ENCODE measurements at places on chromosomes 13 and 19.

- DNase-seq, result no peak
Measured at GRCh38 chr13:23551213-23552008, 18.8 kb upstream of the TNFRSF19 start.

DNA sequence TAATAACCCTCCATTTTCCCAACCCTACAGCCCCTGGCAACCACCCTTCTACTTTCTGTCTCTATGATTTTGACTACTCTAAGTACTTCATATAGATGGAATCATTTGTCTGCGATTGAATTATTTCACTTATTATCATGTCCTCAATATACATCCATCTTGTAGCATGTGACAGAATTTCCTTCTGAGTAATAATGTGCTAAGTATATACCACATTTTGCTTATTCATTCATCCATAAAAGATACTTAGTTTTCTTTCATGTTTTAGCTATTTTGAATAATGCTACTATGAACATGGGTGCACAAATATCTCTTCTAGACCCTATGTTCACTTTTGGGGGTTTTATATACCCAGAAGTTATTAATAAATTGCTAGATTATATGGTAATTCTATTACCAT, 17.4 kb upstream of the NDFIP2 start:
- DNase-seq, result no peak

DNA sequence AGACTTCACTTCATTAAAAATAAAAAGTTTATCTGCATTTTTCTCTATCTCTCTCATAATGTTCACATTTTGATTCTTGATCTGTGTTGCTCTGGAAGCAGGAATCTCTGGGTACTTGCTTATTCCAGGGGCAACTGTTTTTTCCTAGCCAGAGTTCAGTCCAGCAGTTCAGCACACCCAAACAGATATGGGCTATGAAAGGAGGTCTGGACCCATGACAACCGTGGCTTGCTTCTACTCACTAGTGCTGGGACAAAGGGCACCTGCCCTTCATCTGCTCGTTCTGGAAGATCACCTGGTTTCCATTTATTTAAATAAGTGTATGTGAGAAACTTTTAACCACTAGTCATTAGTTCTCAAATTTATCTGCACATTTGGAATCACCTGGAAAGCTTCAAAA, 36.0 kb downstream of the POLR1D start:
- no peak for DNase-seq

DNA sequence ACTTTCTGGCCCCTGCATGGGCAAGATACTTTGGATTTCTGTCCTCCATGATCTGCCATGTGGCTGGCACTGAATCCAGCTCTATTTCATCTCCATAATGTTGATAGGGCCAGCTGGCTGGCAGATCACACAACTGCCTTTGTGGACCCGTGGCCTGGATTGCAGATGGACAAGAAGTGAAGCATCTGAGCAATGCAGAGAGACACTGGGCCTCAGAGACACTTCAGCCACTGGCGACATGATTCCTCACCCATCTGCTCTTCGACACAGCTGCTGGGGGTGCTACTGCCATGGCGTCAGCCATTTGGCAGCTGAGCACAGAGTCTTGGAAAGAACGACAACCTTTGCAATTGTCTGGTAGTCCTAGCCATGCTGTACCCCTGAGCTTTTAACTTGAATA, 79.5 kb upstream of the MYO16 start:
- DNase-seq, result no peak

DNA sequence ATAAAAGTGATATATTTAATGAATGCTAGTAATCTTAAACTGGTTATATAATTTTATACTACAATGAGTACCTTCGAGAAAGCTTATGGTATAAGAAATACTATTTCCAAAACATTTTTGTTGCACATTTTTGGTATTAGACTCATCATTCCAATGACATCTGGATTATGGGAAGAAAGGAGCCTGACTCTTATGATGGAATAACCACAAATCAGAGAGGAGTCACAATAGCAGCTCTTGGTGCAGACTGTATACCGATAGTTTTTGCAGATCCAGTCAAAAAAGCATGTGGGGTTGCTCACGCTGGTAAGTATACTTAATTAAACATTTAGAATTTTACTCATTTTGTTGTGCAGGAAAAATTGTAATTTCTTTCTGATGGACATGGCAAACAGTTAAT, 3.9 kb downstream of the LACC1 start:
- DNase-seq, result no peak

- no peak for DNase-seq
Measured at GRCh38 chr13:90492872-90493271, 854.6 kb upstream of the MIR17HG start.

DNA sequence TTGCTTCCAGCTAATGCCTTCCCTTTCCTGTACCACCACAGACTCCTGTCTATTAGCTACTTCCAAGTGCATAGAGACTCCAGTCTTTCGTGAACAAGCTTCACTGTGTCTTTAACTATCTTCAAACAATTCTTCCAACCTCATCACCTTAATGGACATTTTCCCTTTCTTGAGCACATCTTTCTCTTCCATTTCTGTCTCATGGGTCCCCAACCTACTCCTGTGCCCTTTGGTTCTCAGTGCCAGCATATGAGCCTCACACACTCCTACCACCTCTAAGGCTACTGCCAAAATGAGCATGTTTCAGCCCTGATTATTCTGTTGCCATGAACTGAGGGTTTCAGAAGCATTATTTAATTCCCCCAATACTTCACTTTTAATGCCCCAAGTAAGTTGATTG, 360.3 kb downstream of the GPC5 start:
- no peak for DNase-seq

DNA sequence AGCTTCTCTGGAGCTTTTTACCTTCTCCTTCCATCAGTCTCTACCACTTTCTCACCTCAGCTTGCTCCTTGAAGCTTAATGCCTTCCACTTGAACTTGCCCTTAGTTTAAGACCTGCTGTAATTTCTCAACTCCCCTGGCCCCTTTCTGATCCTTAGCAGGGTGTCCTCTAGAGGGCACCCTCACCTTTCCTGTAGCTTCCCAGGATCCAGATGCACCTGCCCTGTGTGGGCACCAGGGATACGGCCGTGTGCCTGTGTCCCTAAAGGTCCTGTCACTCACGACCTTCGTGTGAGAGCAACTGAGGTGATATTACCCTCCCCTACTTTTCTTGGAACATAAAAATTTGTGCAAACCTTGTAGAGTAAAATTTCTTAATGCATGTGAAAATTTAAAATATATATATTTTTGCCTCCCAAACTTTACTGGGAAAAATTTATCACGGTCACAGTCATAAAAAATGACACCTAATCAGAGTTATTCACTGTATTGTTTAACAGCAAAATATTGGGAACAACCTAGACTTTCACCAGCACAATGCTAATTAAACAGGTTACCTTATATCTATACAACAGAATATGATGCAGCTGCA, 46.4 kb downstream of the PSG3 start:
- no peak for DNase-seq

- no peak for DNase-seq
Measured at GRCh38 chr13:66864627-66865026, 365.5 kb downstream of the PCDH9 start.

DNA sequence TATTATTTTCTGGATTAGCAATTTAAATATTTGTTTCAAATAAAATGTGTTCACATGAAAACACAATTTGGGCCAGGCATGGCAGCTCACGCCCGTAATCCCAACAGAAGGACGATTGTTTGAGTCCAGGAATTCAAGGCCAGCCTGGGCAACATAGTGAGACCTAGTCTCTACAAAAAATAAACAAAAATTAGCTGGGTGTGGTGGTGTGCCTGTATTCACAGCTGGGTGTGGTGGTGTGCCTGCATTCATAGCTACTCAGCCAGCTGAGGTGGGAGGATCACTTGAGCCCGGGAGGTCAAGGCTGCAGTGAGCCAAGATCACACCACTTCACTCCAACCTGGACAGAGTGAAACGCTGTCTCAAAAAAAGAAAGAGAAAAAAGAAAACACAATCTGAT, 46.4 kb downstream of the KPNA3 start:
- no peak for DNase-seq

DNA sequence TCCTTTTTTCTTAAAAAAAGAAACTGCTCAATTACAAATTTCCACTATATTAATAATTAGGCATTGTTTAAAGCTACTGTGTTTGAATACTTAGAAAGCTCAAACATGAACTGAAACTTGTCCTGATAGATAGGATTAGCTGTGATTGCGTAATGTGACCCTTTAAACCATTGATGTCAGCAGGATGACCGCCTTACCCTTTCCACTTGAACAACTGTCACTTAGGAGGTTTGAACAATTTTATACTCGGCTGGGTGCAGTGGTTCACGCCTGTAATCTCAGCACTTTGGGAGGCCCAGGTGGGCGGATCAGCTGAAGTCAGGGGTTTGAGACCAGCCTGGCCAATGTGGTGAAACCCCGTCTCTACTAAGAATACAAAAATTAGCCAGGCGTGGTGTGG, 2.9 kb downstream of the LAMP1 start:
- no peak for DNase-seq

DNA sequence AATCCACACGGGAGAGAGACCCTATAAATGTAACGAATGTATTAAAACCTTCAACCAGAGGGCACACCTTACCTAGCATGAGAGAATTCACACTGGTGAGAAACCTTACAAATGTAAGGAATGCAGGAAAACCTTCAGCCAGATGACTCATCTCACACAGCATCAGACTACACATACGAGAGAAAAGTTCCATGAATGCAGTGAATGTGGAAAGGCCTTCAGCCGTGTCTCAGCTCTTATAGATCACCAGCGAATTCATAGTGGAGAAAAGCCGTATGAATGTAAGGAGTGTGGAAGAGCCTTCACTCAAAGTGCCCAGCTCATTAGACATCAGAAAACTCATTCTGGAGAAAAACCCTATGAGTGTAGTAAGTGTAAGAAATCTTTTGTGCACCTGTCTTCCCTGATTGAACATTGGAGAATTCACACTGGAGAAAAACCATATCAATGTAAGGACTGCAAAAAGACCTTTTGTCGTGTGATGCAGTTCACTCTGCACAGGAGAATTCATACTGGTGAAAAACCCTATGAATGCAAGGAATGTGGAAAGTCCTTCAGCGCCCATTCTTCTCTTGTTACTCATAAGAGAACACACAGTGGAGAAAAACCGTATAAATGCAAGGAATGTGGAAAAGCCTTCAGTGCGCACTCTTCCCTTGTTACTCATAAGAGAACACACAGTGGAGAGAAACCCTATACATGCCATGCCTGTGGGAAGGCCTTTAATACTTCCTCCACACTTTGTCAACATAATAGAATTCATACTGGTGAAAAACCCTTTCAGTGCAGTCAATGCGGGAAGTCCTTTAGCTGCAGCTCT, 16.0 kb downstream of the ZNF582 start:
- DNase-seq, result no peak

- DNase-seq, result no peak
Measured at GRCh38 chr13:38967446-38967845, 23.2 kb downstream of the STOML3 start.

DNA sequence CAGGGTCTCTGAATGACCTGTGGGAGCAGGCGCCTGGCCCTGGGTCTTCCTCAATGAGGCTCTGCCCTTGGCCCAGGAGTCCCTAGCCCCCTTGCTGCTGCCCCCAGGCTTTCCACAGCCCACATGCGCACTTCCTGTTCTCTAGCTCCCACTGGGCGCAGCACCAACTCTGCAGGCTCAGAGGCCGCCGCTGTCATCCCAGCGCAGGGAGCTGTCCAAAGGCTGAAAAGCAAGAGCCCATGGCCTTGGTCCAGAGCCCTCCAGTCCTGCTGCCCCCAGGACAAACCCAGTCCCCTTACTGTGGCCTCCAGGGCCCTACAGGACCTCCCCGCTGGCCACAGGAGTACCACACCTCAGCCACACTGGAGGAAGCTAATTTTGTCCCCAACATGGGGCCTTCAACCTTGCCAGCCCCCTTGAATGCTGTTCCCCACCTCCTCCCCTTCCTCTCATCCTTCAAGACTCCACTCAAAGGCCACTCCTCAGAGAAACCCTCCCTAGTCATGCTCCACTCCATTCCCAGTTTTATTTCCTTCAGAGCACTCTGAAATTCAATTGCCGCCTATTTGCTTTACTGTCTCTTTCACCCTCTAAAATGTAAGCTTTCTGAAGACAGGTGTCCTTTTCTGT, 8.0 kb upstream of the POU2F2 start:
- peak; percentile 12 for DNase-seq

GRCh38 chr13:50684366-50684765, 159.1 kb downstream of the DLEU7 start:
- DNase-seq, result peak; percentile 13

Measured in substantia nigra (tissue), 51 donors.